Kasumi-1 (cell line): ENCODE measurements at places on chromosomes 7 and 10.

- DNase-seq, result no peak
These were observed 62.0 kb downstream of the FAM13C start for GRCh38 chr10:59300386-59300785.

DNA sequence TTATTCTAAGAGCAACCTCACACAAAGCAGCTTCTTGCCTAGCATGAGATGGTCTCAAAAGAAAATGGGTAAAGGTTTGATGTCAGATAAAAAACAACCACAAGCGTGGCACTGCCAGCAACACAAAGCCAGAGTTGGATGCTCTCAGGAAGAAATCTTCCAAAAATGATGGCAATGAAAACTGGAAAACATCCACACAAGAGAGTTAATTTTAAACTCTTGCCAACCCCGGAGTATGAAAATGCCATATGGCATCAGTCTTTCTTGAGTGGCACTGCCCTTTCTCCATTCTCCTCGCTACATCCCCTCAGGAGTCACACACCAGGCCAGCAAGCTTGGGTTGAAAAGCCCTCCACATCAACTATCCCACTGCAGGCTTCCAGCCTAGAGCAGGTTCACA is 41.0 kb downstream of the CADPS2 start:
- no peak for DNase-seq

DNA sequence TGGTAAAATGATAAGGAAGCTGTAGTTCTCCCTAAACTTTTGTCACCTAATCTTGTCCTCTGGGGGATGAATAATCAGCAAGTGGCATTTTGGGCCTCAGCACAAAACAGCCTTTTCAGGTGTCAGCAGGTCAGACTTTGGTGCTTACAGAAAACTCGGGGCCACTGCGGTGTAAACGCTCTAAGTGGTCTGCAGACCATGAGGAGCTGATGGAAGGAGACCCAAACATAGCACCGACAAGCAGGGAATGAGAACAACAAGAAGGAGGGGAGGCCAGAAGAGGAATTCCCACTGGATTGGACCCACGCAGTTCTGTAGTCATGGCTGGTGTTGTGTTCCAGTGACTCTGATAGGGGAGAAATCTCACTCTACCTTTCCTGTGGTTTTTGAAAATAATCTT is 45.4 kb downstream of the RAMP3 start:
- DNase-seq, result no peak

DNA sequence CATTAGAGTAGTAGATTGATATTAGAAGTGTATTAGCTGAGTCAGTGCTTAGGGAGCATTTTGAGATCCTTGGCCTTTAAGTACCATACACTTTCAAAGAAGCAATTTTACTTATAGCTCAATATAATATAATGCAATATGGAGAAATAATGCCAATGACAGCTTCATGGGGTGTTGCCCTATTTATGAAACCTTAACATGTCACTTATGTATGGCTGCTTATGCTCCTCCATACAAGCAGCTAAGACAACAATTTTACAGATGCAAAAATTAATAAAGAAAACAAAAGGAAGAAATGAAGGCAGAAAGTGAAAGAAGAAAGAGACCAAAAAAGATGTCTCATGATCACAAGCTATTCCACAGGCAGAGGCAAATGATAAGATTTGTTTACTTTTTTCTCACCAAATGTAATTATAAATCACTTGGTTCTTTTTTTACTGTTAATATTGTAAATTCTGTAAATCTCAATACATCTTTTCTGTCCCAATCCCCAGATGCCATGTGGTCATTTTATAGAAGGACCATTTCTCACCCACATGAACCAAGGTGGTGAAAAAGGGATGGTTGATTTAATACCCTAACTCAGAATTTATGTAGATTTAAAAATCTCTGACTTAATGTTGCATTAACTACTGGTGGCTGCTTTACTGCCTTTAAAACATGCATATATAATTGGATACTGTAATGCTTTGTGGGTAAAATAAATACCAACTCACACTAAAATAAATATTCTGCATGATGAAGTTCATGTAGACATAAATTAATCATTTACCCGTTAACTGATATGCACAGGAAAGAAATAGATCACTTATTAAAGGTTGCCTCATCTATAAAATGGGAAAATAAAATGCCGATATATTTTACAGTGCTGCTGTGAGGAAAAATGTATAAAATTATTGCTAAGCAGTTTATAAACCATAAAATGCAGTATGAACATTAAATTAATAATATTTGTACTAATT is 33.5 kb upstream of the RHOBTB1 start:
- no peak for DNase-seq

DNA sequence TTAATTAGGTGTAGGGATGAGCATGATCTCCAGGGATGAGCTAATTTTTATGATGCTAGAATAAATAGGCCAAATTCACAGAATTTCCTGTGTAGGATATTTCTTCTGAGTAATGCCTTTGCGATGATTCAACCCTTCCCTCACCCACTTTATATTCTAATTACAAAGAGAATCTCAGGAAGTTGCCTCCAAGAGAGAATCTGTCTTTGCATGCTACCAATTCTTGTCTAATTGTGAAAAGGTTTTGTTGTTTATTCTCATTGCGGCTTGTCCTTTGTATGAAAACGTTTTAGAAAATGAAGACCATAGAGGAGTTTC is 6.3 kb downstream of the C7orf57 start:
- DNase-seq, result no peak

GRCh38 chr10:81838950-81839349 is 36.0 kb upstream of the NRG3 start:
- DNase-seq, result peak; percentile 4

- peak; percentile 22 for DNase-seq
These were observed 253.4 kb downstream of the USP6NL start for GRCh38 chr10:11358011-11358410.

- DNase-seq, result no peak
These were observed 7.2 kb downstream of the C10orf90 start for GRCh38 chr10:126663328-126663727.

DNA sequence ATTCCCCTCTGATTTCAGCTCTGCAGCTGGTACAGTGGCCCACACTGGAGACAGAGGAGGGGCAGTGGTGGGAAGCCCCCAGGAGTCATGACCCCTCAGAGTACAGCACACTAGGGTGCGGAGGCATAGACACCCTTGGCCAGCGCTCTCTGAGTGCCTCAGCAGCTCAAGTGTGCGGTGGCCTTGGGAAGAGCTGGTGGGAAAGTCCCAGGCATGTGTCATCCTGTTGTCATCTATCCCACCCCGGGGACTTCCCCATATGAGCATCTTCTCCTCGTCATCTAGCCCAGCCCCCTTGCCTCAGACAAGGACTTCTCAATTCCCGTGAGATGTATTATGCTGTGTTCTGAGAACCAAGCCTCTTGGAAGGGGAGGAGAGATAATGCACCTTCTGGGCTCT is 15.6 kb upstream of the PPIF start:
- no peak for DNase-seq

GRCh38 chr10:3178042-3178441 is 5.5 kb upstream of the PITRM1 start:
- no peak for DNase-seq

- no peak for DNase-seq
These were observed 124.7 kb downstream of the ELMO1 start for GRCh38 chr7:37323966-37324365.

DNA sequence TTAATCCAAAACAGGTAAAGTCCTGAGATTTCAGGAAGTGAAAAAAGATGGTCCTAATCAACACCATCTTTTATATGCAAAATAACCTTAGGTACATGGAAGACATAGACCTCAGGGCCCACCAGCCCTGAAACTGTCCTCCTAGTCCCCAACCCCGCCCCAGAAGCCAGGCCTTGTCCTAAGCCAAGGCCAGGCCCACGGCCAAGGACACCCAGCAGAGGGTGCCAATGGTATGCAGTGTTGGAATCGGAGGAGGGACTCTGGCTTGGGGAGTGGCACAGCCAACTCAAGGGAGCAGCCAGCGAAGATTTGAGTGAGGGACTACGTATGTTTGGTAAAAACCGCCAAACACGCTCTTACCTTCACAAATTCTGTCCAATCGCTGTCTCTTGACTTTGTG is 96.7 kb downstream of the ZRANB1 start:
- DNase-seq, result no peak

GRCh38 chr10:36446881-36447280 is 678.5 kb upstream of the ANKRD30A start:
- no peak for DNase-seq

GRCh38 chr10:116110736-116111135 is 162.3 kb downstream of the GFRA1 start:
- no peak for DNase-seq

GRCh38 chr10:103855852-103856796 is 748 bp upstream of the SH3PXD2A start:
- no peak for DNase-seq

GRCh38 chr7:127064-127598 is 65.2 kb upstream of the FAM20C start:
- DNase-seq, result no peak

GRCh38 chr7:131249003-131249402 is 78.7 kb upstream of the MKLN1 start:
- DNase-seq, result no peak

DNA sequence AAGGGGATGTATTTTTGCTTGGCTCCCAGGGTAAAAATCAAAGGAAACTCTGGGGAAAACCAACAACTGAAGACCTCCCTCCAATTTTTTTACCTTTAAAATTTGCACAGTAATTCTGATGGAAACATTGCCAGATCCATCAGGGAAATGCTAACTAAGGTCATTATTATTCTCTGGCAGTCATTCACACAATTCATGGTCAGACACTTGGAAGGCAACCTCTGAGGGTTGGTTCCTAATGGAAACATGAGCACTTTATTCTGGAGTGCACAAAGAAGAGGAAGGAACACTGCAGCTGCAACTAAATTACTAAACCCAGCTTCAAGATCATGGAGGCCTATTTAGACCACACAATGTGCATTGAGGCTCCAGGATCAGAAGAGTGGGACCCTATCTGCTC is 34.2 kb downstream of the SRI start:
- no peak for DNase-seq

DNA sequence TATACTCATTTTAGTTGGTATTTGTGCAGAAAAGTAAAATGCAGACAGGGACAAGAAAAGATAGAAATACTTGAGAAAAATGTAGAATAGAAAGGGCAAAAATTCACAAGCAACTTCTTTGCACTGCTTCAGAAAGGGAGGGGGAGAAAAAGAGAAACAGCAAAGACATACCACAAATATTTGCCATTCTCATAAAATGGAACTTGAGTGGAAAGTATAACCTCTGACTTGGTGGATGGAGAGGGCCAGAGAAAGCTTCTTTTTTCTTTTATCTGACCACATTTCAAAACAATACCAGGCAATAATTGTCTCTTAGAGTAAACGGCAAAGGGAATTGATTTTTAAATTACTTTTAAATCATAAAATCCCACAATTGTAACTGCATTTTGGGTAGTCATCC is 35.8 kb upstream of the TRUB1 start:
- DNase-seq, result no peak

GRCh38 chr10:72832701-72833100 is 60.8 kb upstream of the OIT3 start:
- DNase-seq, result no peak

DNA sequence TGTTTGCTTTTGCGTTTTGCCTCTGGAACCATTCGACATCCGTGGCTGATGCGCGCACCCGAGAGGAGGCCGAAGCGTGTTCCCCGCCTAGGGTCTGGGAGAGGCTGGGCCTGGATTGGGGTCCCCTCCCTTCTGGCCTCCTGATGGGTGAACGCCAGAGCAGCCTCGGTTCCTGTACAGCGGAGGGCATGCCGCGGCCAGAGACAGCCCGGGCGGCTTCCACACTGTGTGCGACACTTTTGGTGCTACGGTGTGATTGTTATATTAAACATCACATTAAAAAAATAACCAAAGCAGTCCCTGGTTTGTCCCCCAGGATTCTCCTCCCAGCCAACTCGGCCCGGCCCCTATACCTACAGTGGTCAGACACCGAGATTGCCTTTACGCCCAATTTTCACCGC is 3.7 kb upstream of the HOXA7 start:
- no peak for DNase-seq

- DNase-seq, result no peak
These were observed 2.7 kb downstream of the EPHB4 start for GRCh38 chr7:100824499-100825214.

GRCh38 chr7:23338863-23339262 is 39.7 kb downstream of the MALSU1 start:
- no peak for DNase-seq

GRCh38 chr7:97126483-97127171 is 9.1 kb downstream of the SDHAF3 start:
- DNase-seq, result no peak

GRCh38 chr7:41375582-41375981 is 327.3 kb downstream of the INHBA start:
- no peak for DNase-seq

DNA sequence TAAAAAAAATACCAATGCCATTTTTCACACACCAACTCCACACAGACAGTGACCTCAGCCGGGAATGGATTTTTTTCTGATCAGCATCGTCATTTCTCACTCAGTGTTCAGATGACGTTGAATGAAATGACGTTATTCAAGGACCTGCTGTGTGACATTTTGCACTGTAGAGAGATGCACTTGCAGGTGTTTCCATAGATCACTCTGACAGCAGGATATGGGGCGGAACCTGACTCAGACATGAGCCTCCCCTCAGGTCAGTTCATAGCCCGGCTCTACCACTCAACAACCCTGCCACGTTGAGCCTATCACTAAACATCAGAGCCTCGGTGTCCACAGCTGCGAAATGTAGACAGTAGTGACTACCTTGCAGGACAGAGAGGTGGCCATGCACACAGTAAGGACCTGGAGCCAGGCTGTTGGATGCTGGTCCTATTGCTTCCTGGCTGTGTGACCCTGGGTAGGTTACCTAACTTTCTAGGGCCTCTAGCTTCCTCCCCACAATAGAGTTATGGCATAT is 41.4 kb upstream of the ANTXRL start:
- no peak for DNase-seq

- DNase-seq, result no peak
These were observed 552.4 kb upstream of the GALNT17 start for GRCh38 chr7:70579397-70580097.

DNA sequence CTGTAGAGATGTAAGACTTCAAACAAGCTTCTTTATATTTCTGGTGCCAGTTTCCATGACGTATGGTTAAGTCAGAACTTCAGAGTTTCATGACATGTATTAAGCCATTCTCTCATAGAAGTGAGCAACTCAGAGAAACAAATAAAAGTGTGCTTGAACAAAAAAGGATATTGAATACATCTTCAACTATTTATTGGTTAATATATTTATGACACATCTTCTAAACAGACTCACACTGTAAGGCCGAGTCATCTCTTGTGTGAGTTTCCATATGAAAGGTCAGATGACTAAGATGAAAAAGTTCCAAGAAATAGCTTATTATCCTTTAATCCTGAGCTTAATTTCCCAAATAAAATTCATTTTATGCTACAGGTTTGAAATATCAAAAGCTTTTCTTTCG is 105.5 kb upstream of the CSTF2T start:
- DNase-seq, result no peak

DNA sequence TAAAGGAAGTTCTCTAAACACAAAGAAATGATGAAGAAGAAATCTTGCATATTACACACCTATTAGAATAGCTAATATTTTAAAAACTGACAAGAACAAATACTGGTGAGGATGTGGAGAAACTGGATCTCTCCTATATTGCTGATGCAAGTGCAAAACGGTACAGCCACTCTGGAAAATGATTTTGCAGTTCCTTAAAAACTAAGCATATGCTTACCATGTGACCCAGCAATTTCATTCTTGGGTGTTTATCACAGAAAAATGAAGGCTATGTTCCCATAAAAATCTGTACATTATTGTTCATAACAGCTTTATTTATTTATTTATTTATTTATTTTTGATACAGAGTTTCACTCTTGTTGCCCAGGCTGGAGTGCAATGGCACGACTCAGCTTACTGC is 14.9 kb upstream of the PLEKHA1 start:
- DNase-seq, result no peak

- DNase-seq, result no peak
These were observed 141.4 kb downstream of the LSMEM1 start for GRCh38 chr7:112622159-112622715.
